CD8-positive, alpha-beta memory T cell (primary cell): ENCODE measurements at places on chromosomes 12 and 14. TPM values are rescaled to one million over a fixed set of nuclear protein-coding genes. Genes with fewer than 3 reads are reported as not detected.

DNA sequence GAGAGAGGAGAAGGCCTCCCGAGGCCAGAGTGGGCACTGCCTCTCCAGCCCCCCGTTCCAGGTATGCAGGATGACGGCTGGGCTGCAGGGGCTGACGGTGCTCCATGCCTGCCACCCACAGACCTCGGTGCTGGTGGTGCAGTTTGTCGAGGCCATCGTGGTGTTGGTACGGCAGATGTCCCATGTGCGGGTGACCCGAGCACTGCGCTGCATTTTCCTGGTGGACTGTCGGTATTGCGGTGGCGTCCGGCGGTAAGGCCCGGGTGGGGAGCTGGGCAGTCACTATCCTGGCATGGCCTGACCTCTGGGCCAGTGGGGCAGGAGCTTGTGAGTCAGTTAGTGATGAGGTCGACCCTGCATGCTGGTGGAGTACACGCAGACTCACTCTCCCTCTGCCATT is 47.4 kb downstream of the TPCN1 start:
- no peak for DNase-seq

GRCh38 chr12:109562871-109563270 is 10.4 kb downstream of the MMAB start:
- DNase-seq: no peak

- no peak for DNase-seq
Measured at GRCh38 chr14:101873076-101873825, 91.1 kb upstream of the DYNC1H1 start.

DNA sequence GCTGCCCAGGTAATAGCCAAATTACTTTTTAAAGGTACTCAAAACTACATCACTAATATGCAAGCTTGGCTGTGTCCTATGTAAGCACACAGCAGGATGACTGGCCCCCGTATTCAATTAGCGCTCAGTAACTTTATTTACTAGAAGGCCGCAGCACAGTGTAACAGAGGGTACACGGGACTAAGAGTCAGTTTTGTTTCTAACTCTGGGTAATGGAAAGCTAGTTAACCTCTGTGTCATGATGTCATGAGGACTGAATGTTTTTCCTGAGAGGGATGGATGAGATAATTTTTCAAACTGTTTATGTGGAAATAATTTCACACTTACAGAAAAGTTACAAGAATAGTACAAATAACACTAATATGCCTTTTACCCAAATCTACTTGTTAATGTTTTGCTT is 27.1 kb downstream of the GALNT4 start:
- DNase-seq: no peak

DNA sequence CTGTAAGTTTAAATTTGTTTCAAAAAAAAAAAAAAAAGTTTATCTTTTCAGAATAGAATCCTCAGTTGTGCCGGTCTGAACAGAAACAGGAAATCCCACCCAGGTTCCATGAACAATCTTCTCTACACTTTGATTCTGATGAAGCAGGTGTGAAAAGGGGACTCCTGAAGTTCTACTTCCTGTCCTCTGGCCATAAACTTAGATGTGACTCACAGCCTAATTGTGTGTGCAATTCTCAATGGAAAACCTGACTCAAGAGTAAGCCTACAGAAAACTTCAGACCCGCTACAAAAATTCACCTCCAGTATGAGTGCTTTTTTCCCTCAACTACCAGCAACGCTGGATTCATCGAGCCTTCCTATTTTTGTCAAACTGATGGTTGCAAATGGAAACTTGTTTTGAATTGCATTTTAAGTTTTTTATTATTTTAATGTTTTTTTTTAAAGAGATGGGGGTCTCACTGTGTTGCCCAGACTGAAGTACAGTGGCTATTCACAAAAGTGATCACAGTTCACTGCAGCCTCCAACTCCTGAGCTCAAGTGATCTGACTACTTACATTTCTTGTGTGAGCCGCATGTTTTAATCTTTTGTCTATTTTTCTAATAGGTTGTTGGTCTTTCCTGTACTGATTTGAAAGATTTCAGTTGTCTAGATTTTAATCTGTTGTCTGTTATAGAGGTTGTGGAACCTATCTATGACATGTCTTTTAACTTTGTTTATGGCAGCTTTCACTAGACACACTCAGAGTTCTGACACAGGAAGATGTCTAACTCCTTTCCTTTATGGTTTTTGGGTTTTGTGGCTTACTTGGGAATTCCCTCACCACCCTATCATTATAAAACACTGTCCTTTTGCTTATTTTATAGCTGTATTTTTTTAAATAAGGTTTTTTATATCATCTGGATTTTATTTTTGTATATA is 37.6 kb downstream of the ATG14 start:
- no peak for DNase-seq

GRCh38 chr12:55469291-55469690 is 647 bp downstream of the OR6C70 start:
- no peak for DNase-seq

DNA sequence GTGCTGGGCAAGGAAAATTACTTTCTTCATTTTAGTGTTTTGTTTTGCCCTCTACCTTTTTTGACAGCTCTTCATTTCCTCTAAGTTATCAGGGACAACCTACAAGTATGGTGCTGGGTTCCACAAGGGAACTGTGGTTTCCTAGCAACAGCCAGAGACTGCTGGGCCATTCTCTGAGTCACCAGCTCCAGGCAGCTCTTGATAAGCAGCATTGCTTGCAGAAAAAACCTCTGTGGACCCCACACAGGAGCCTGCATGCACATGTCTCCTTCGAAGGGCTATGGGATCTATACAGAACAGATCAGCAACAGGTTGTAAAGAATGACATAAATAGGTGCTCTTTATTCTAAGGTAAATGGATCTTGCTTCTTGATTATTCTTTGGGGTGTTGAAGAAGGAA is 81.0 kb upstream of the CCDC196 start:
- no peak for DNase-seq

DNA sequence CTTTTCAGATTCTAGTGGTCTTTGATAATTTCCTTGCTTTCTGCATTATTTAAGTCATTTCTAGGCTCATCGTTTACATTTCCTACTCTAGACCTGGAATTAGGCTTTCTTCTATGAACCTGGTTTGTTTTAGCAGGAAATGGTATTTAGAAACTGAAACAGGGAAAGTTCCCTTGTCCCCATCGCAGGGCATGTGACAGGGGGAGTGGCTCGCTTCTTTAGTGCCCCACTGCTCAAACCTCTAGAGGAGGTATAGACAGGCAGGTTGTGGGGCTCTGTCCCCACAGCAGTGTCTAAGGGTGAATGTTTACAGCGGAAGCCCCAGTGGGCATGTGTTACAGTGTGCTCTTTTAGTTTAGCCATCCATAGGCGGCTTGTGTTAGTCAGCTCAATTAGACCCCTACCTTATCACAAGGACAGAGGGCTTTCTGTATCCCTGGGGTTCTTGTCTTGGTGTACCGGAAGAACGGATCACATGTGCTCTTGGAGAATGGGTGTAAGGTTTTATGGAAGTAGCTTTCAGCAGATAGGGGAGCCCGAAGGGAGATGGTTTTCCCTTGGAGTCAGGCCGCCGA is 25.0 kb downstream of the IFT81 start:
- no peak for DNase-seq

DNA sequence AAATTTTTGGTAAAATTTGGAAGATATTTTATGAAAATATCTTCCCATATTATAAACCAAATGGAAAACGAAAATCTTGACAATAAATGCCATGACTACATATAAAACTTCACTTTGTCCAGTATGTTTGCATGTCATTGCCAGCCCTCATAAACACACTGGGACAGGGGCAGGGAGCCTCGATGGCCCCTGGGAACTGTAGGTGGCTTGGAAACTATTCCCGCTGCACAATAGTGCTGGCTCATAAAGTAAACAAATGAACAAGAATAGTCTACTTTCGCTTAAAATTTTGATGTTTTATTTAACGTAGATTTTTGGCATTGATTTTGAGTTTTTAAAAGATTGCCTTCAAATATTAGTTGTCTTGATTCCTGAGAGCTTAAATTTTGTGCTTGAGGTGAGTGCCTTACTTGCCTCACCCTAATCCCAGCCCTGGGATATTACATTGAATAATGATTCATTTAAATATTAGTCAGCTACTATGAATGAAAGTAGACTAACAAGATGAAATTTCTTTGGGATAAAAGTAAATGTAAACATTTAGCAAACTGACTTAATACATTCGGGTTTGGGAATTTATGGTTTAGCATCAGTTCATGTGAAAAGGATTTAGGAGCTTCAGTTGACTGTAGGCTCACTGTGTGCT is 74.0 kb upstream of the PKP2 start:
- no peak for DNase-seq

GRCh38 chr14:105065280-105066228 is at the start of gene GPR132:
Gene GPR132, minus strand, starts transcription at chr14:105065430. Its CDS starts 10,010 bp downstream, at chr14:105055420.
- peak; percentile 96 for DNase-seq

DNA sequence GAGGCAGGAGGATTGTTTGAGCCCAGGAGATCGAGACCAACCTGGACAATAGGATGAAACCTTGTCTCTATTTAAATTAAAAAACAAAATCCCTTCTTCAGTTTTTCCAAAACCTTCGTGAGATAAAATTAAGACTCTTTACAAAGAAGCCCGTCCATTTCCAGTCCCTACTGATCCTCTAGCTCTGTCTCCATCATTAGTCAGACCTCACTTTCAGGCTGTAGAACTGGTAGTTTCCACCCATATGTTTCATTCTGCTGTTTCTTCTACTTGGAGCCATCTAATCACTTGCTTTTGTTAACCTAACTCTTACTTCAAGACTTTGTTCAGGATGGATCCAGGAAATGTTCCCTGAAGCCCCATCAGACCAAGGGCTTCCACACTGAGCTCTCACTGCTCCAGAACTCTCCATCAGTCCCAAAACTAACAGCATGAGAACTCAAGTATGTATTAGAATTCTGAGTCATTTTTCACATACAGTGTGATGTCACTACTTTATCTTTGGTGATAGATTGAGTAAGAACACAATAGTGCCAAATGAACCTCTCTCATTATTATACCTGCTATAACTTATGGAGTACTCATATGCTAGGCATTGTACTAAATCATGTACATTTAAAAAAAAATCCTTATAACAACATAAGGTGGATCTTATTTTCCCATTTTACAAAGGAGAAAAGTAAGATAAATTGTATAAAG is 90.8 kb downstream of the PRICKLE1 start:
- DNase-seq: no peak

DNA sequence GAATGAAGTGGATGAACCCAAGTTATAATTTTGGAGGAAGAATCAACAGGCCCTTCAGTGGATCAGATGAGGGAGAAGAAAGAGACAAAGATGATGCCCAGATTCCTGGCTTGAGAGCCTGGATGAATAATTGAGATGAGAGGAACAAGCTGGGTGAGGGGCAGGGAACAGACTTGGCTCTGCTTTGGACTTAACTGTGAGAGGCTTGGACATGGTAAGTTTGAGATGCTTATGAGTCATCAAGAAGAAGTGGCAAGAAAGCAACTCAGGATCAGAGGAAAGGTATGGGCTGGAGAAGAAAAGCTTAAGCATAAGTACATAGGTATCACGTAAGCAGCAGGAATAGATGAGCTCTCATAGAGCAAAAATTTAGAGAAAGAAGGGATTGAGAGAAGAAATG is 55.3 kb downstream of the FIGNL2 start:
- no peak for DNase-seq

DNA sequence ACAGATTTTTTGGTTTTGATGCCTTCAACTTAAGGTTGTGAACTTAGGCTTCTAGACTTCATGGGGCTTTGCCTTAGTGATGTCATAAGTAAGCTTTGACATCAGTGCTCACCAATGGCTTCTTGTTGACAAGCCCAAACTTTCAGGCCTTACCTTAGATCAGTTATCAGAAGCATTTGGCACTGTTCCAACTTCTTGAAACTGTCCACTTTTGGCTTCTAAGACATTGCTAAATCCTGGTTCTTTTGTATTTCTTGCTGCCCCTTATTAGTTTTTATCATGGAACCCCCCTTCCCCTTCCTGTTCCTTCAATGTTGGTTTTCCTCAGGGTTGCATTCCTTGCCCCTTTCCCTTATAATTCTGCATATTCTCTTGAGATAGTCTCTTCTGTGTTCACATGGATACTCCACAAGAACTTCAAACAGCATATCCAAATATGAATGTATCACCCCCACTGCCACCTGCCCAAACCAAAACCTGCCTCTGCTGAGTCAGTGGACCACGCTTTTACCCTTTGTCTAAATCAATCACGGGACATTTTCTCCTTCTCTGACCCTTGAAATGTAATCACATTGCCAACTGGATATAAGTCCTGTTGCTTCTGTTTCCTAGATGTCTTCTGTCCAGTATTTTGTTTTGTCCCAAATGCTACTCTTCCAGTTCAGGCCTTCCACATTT is 7.9 kb downstream of the PFKM start:
- DNase-seq: no peak

DNA sequence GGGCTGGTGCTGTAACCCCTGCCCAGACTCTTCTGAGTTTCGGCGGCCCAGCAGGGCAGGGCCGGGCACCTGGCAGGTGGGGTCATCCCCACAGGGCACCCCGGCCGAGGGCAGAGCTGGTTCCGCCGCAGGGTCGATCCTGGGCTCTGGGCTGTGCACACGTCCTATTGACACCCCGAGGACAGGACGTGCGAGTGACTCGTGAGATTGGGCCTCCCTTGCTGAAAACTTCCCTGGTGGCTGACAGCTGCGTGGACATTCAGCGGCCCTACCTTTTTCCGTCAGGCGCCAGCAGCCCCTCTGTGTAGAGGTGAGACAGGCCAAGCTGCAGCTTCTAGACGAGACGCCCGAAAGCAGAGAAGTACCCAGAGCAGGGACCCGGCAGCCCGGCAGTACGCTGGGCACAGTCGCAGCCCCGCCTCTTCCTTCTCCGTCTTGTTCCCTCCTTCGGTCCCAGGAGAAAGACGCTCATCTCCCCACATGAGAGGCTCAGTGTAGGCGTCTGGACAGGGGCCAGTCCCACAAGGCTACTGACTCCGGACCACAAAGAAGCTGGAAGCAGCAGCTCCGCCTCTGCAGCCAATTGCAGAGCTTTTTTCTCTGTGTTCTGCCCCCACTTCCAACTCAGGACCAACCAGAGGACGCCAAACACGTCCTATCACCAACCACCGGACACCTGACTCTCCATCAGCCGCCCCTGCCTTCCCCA is at the start of gene LRCOL1:
LRCOL1 (minus strand) TSS at position 532 of the 709 bp plus-strand sequence. CDS start 4,331 bp downstream, outside the sequence.
- no peak for DNase-seq

- no peak for DNase-seq
Measured at GRCh38 chr12:108349278-108349688, 10.2 kb upstream of the CMKLR1 start.

- DNase-seq: no peak
Measured at GRCh38 chr12:124698211-124698997, 131.0 kb upstream of the NCOR2 start.

The SLC35F4 gene
- not detected for total RNA-seq

The CCDC196 gene
- total RNA-seq: not detected

The IKZF4 gene
- total RNA-seq: 11.6 TPM

The ATP5MC2 gene
- total RNA-seq: 350 TPM

The OASL gene
- 4.0 TPM for total RNA-seq

The DEGS2 gene
- total RNA-seq: 0.35 TPM
